Stimulated activated CD8-positive, alpha-beta memory T cell treated with anti-CD3 and anti-CD28 coated beads, Interleukin-2, amount 100 ng/mL, for 1 hour (primary cell): ENCODE measurements at places on chromosomes 6 and 20.

DNA sequence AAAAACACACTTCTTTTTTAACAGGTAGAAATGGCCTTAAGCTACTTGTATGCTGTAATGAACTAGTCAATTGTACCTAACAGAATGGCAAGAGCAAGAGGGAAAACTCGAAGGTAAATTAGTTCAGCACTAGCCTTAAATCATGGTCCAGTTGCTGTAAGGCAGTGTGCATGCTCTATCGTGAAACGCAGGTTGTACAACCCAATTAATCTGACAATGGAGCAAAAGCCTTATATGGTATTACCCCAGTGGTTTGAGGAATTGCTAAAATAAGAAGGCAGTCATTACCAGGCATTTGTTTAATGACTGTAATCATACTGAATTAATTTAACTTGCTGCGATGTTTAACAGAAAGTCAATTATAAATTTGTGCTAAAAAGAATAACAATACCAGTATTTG lies 69.3 kb upstream of the SOX4 start:
- DNase-seq: no peak

DNA sequence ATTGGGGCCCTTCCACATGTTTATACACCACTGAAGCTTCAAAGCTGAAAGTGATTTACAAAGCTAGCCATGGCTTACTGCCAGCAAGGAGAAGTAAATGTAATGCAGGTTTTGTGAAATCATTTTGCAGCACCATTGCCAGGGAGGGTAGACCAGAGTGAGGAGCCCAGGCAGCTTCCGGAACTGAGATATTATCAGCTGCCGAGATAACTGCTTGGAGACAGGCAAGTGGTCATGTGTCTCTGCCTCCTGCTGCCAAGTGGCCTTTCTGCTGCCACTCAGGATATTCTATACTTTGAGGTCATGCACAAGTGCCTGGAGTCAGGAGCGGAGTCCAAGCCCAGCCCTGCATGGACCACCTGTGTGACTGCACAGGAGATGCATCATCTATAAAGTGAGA lies 160.2 kb downstream of the SYNDIG1 start:
- DNase-seq: no peak

DNA sequence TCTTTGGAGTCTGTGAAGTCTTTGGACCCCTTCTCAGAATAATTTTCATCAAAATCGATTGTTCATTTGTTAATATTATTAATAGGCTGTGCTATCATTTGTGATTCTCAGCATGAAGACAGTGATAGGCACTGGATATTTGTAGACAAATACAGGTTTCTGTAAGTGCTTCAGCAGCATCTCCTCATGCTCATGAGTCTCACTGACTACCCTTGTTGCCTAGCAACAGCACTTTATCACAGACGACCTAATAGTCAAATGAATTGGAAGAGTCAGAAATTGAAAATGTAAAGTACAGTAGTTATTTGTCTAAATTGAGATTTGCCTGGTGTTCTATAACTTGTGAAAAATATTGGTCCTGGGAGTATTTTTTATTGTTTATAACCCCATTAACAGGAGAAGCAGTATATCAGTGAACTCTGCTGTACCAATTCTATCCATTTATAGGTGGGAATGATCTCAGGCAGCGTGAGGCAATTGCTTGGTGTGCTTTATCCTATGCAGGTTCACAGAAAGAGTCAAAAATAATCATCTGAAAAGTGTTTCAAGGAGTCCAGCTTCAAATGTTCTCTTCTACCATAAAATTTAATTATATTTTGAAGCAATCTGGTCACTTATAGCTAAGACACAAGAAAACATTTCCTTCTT lies 684.6 kb downstream of the RFPL4B start:
- DNase-seq: no peak

DNA sequence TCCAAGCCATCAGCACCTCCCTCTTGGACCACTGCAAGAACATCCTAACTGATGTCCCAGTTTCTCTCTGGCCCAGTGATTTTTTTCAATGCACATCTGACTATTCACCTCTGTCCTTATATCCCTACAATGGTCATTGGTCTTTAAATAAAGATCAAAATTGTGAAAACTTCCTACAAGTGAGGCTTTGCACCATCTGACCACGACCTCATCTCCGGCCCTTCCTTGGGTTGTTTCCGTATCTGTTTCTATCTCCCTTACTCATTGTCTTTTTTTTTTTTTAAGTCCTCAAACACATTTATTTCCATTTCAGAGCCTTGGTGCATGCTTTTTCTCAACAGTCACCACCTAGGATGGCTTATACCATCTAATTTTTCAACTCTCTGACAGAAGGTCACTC lies 88.1 kb downstream of the IPCEF1 start:
- DNase-seq: no peak

GRCh38 chr6:12916006-12916405 lies 199.4 kb downstream of the PHACTR1 start:
- no peak for DNase-seq

DNA sequence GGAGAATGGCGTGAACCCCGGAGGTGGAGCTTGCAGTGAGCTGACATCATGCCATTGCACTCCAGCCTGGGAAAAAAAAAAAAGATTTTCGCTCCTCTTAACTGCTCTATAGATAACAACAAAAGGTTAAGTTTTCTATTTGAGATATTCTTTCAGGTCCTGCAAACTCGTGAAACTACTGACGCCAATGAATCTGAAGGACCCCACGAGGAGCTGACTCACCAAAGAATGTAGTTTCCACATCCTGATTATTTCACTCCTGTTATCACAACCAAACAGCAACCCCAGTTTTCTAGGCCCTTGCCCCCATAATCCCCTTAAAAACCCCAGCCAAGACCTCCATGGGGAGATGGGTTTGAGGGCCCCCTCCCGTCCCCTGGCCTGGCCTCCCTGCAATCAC lies 58.7 kb downstream of the OTOR start:
- no peak for DNase-seq

- peak; percentile 33 for DNase-seq
Observed at GRCh38 chr6:70884074-70884983, 72.5 kb downstream of the B3GAT2 start.

DNA sequence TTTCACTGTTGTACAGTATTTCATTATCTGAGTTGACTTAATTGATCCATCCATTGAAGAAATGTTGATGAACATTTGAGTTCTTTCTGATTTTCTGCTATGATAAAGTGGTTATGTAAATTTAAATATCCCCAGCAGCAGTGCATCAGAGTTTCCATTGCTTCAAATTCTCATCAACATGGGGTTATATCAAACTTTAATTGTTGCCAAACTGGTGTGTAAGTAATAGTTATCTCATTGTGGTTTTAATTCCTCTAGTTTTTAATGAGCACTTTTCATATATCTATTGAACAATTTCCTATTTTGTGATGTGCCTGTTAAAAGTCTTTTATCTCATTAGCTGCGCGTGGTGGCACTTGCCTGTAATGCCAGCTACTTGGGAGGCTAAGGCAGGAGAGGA lies 18.1 kb downstream of the ZNFX1 start:
- no peak for DNase-seq

- DNase-seq: no peak
Observed at GRCh38 chr6:8175046-8175777, 72.9 kb upstream of the EEF1E1 start.

GRCh38 chr6:46918806-46919205 lies 2.9 kb downstream of the ADGRF5 start:
- no peak for DNase-seq

DNA sequence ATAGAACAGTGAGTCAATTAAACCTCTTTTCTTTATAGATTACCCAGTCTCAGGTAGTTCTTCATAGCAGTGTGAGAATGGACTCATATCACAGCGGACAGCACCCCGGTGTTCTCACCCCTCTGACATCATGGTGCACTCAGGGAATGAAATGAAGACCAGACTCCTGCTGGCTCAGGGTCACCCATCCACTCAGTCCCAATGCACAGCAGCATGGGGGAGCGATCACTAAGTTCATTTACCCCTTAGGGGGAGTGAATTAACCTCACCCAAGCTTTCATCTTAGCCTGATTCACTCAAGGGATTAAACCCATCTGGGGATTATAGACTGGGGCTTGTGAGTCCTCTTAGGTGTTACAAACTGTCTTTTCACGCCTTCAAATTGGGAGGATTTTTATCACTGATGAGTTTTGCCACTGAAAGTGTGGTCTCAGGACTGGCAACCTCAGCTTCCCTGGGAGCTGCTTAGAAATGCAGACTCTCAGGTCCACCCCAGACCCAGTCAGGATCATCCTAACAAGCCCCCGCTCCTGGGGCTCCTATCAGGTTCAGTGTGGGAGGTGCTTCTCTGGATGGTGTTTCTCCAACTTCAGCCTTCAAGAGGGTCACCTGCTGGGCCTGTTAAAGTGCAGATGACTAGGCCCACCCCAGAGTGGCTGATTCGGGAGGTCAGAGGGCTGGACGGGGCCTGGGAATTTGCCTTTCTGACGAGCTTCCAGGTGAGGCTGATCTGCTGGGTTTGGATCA lies 44.3 kb upstream of the FRMD1 start:
- no peak for DNase-seq
